ENCODE measurements at places on chromosomes 6 and 20.
A peak's percentile ranks its signal among the peaks of the same experiment; 100 is the strongest.

DNA sequence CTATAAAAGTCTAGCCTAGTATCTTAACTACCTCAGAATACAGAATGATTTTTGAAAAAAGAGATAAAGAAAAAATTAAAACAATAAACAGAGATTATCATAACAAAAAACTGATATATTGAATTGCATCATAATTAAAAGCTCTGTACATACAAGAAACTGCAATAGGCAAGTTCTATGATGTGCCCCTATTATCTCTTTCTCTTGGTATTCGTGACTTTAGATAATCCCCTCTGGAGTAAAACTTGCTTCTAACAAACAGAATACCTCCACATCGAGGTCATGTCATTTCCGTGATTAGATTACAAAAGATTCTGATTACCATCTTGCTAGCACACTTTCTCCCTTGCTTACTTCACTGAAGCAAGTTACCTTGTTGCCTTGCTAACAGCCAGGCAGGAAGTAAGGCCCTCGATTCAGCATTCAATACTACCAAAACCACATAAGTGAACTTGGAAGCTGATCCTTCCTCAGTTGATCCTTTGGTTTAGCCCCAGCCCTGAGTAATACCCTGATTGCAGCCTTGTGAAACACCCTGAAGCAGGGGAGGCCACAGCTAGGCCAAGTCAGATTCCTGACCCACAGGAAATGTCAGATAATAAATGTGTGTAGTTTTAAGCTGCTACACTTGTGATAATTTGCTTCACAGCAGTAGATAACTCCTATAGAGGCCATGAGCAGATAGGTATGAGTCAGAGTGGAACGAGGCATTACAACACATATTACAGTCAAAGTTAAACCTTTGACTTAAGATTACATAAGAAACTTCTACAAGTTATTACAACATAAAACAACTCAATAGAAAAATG, 53.7 kb upstream of the TMX4 start:
- no peak for DNase-seq

DNA sequence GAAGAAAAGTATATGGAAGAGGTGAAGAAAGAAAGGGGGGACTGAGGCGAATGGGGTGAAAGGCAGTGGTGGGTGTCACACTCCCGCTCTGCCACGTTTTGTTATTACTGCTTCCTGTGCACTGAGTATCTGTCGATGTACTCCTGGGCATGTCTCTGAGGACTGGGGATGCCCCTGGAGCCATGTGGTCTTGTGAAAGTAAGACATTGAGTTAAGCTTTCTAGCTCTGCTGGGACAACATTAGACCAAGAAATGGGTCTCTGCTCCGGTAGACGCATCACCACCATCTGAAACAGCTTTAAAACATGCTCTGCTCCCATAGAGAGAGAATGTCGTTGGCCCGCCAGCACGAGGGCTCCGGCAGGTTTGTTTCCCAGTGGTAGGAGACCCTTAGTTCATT, 40.0 kb downstream of the IRF4 start:
- no peak for DNase-seq

- DNase-seq: no peak
Observed at GRCh38 chr20:22688485-22688884, 104.1 kb upstream of the FOXA2 start.

GRCh38 chr20:46396052-46396740, 10.2 kb downstream of the ELMO2 start:
- DNase-seq: no peak

DNA sequence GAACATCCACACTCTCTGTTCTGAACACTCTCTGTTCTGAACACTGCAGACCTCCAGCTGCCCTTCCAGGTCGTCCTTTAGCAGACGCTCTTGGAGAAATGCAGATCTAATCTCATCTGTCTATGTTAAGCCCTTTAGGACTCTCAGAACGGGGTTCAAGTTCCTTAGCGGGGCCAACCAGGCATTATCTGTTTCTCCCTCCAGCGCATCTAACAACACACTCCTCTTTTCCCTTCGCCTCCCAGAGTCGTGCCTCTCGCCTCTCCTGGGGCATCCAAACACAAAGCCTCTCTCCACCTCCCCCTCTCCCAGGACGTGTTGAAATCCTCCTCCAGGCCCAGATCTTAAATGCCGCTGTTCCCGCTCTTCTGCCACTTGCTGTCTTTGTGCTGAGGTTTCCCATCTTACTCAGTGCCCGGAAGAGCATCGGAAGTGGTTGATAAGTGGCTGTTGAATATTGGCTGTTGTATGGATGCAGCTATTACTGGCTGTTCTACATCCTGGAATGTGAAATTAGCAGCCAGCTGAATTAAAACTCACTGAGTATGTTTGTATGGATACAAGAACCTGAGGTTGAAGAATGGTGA, 108.4 kb upstream of the GGTLC1 start:
- DNase-seq: no peak

- DNase-seq: no peak
Observed at GRCh38 chr6:108650325-108650724, 89.6 kb downstream of the FOXO3 start.

GRCh38 chr20:46798430-46798829, 89.0 kb downstream of the SLC2A10 start:
- DNase-seq: no peak

DNA sequence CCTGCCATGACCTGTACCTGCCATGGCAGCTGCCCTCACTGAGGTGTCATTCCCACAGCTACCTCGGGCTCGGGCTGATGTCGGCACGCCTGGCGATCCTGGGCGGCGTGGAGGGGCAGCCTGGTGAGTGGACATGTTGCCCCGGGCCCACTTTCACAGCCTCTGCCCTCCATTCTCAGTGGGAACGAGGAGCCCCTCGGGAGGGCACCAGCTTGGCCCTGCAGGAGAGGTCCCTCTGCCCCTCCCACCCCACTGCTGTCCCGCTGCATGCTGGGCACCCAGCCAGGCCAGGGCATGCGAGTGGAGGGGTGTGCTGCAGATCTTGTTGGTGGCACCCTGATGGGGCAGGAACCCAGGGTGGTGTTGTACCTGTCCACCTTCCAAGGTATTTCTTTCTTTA, 23.0 kb downstream of the ENTPD6 start:
- DNase-seq: no peak

DNA sequence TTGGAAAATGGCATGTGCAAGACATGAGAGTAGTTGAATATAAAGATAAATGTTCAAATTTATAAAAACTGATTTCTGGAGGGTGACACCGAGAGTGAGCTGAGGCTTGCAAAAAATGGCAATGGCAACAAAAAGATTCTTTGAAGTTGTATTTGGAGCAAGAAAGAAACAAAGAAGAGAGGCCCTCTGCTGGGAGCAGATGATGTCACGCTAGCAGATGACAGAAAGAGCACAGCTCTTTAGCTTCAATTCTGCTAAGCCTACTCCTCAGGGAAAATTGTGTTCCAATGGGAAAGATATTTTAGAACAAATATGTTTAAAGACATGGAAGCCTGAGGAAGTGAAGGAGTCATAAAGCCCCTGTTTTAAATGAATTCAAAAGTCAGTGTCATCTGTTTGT, 125.3 kb upstream of the NOX3 start:
- no peak for DNase-seq

DNA sequence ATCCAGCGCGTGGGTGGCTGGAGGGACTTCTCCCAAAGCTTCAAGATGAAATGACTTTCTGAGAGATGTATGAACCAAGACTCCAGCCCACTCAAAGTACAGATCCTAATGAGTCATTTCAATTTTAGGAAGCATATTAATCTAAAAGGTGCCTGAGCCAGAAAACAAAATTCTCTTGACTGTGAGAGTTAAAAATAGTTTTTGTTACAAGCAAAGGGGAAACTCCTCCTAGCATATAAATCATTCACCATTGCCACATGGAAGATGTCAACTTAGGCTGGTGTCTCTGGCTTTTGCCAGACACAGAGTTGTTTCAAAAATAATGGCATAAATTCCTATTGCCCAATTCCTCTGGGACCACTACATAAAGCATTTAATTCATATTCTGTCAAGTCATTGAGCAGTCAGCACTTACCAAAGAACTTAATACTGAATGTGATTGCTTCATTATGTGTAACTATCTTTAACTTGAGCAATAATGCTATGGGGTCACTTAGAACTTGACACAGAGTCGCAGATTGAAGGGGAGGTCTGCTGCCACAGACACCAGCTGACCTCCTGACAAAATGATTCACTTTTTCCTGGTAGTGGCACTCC, 280.6 kb downstream of the SLC35F1 start:
- DNase-seq: peak; percentile 1

DNA sequence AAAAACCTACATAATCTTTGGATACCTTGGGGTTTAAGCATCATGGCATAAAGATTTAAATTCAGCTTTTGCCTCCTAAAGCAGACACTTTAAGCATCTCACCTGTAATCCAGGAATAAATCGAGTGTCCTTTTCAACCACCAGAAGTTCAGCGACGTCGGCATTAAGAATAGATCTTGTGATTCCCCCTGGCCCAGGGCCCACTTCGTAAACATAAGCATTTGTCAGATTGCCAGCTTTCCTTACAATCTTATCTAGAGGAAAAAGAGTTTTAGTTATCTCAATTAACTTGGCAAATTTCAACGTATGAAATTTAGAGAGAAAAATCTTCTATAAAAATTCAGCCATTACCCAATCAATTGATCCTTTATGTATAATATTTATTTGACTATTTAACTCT, 3.2 kb downstream of the TFB1M start:
- no peak for DNase-seq

DNA sequence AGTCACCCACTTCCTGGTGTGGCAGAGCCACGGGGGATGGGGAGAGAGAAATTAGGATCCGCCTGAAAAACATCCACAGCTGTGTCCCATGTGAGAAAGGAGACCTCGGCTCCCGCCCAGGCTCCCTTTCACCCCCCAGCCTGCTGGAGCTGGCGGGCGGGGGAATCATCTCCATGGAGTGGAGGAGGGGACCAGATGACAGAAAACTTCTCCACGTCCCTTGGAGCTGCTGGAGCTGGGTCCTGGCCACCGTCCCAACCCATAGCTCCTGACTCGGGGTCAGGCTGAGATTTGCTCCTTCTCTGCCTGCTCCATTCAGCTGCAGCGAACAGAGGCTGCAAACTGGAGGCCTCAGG, 113.8 kb downstream of the CEBPB start:
- no peak for DNase-seq

GRCh38 chr6:53044071-53044470, 21.1 kb upstream of the FBXO9 start:
- no peak for DNase-seq

GRCh38 chr6:87900160-87900698, 147.4 kb upstream of the SPACA1 start:
- no peak for DNase-seq

- DNase-seq: no peak
Observed at GRCh38 chr6:149694921-149695320, 23.0 kb downstream of the LATS1 start.

GRCh38 chr6:3770023-3770720, 18.7 kb upstream of the PXDC1 start:
- DNase-seq: no peak

DNA sequence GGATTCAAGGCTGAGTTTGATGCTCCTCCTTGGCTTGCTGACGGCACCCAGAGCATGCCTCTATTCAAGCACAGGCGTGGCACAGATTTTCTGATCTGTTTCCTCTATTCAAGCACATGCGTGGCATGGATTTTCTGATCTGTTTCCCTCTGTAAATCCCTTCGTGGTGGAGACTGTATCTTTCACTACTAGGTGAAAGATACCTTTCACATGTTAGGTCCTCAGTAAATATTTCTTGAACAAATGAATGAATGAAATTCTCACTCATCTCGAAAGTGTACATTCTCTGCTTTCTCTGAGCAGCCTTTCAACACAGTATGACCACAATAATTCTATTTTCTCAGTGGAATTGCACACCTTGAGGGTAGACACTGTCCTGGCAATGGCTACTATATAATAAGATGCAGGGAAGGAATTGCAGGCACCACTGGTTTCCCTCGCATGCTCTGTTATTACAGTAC, 72.6 kb upstream of the F13A1 start:
- DNase-seq: no peak

GRCh38 chr6:157225575-157225995, 97.7 kb downstream of the TMEM242 start:
- DNase-seq: no peak

DNA sequence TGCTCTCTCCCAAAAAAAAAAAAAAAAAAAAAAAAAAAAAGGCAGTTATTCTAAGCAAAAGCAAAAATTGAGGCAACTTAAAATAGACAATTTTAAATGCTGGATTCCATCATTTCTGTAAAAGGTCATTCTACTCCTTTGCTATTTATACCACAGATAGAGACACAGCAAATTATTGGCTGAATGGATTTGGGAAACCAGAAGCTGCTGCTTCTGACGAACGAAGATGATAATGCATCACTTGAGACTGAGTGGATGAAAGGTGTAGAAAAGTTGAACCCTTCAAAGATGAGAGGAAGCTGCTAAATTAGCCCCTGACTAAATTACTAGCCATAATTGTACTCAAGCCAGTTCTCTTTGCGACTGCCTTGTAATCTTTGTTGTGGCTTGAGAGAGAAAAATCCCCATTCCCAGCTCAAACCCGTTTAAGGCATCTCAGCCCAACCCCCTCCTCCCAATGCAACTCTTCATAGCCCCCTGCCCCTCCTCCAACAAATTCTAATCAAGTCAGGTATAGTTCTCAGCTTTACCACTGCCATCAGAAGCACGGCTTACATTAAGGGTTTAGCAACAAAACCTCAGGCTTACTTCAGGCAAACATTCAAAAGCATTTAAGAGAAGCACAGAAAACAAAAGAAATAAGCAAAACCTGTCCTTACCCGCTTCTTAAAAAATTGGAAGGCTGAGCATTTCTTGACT, 1.0 kb downstream of the SGK1 start:
- DNase-seq: no peak

DNA sequence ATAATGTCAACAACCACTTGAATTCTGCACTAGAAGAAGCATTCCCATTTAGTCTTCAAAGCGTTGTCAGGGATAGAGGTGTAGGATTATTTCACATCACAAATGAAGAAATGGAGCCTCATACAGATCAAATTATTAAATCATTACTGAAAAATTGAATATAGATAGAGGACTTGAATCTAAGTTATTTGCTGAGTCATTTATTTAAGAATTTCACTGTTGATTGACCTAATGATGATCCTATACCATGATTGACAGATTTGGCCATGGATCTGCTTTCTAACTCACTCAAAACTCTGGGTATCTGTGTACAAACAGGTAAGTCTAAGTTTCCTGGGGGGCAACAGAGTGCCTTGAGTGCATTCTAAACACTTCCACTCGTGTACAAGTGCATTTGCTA, 215.9 kb downstream of the BTBD3 start:
- DNase-seq: no peak

DNA sequence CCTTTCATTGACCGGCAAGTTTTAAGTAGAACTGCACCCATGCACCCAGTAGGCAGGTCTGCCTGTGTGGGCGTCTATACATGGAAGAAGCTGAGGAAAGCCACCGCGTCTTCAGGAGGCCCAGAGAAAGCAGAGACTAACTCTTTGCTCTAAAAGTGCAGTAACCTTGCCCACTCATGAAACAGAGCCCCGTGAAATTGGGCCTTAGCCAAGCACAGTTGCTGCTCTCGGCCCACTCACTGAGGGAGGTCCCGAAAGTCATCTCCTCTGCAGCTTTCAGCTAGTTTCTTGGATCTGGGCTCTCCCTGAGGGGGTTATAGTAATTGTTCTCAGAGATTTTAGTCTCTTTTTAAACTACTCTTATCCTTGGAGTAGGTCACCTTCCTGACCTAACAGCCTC, 74.0 kb upstream of the SYNJ2 start:
- no peak for DNase-seq

GRCh38 chr20:1631309-1632151, 11.7 kb upstream of the SIRPB1 start:
- no peak for DNase-seq

GRCh38 chr6:27138837-27139755, 108.4 kb upstream of the PRSS16 start:
- DNase-seq: peak; percentile 68

- no peak for DNase-seq
Observed at GRCh38 chr6:35668096-35668495, 20.6 kb downstream of the FKBP5 start.

- no peak for DNase-seq
Observed at GRCh38 chr6:10215326-10216110, 199.4 kb downstream of the TFAP2A start.

All from stimulated activated CD4-positive, alpha-beta T cell treated with anti-CD3 and anti-CD28 coated beads, TNF-alpha, amount 100 ng/mL, for 48 hours (primary cell).